ENCODE measurements at places on chromosomes 16 and 17.
A peak's percentile ranks its signal among the peaks of the same experiment; 100 is the strongest.

DNA sequence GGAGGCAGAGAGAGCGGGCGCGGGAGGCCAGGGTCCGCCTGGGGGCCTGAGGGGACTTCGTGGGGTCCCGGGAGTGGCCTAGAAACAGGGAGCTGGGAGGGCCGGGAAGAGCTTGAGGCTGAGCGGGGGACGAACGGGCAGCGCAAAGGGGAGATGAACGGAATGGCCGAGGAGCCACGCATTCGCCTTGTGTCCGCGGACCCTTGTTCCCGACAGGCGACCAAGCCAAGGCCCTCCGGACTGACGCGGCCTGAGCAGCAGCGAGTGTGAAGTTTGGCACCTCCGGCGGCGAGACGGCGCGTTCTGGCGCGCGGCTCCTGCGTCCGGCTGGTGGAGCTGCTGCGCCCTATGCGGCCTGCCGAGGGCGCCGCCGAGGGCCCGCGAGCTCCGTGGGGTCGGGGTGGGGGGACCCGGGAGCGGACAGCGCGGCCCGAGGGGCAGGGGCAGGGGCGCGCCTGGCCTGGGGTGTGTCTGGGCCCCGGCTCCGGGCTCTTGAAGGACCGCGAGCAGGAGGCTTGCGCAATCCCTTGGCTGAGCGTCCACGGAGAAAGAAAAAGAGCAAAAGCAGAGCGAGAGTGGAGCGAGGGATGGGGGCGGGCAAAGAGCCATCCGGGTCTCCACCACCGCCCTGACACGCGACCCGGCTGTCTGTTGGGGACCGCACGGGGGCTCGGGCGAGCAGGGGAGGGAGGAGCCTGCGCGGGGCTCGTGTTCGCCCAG lies 1.2 kb upstream of the CBX4 start:
- no peak for DNase-seq

DNA sequence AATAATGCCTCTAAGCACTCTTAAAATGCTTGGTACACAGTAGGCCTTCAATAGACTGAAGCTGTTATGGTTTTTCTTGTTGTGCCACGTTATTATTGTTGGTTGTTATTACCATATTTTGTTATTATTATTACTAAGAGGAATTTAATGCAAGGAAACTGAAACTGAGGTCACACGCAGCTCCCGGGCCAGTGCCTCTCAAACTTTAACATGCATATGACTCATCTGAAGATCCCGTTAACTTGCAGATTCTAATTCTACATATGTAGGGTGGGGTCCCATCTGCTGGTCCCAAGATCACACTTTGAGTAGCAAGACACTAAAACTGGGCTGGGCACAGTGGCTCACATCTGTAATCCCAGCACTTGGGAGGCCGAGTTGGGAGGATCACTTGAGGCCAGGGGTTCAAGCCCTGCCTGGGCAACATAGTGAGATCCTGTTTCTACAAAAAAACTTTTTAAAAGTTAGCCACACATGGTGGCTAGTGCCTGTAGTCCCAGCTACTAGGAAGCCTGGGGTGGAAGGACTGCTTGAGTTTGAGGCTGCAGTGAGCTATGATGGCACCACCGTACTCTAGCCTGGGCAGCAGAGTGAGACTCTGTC lies 888 bp downstream of the ACSM5 start:
- no peak for DNase-seq

- DNase-seq = no peak
Measured at GRCh38 chr17:27762527-27763305, 37.6 kb downstream of the NOS2 start.

DNA sequence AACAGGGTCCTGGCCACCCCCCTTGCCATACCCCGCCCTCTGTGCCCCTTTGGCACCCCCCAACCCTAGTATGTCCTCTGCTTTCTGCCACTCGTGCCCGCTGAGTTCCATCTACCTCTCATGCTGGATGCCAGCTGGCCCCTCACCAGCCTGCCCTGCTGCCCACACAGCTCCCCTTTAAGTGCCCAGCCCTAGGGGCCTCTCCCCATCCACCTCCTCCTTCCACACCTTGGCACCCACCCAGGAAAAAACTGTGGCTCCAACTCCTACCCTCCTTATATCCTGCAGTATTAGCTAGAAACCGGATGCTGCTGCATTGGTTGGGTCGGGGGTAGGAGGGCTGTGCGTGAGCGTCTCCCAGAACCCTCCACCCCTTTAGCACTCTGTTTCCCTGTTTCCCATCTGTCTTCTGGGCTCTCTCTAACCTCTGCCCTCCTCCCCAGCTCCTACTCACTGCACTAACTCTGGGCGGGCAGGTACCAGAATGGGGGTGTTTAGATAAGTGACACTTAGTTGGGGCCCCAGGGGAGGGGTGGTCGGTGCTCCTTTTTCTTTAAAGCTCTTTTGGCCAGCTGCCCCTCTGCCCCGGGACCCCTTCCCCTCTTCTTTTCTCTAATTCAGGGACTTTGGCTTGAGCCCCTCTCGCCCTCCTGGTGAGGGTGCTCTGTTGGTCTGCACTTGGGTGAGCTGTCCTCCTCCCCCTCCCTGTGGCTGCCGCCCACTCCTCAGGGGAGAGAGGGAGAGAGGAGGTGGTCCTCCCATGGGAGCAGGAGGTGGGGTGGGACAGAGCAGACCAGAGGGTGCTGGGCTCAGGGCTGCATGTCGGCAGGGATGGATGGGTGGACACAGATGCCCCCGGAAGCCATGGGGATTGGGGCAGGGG lies 9.9 kb downstream of the NR1D1 start:
- DNase-seq = no peak

- no peak for DNase-seq
Measured at GRCh38 chr17:34584805-34585416, 5.5 kb downstream of the TMEM132E start.

DNA sequence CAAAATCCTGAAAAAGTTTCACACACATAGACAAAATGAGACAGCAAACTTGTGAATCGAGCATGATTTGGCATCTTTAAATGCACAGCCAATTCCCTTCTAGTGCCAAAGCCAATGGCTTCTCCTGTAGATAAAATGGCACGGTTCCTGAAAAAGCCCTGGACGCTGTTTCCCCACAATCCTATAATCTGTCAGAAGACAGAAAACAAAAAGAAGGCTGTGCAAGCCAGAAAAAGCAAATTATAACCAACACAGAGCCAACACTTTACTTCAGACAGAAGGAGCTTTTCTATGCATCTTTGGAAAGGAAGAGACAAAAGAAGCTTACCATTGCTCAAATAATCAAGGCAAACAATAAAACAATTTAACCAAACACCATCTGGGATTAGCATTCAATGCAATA lies 23.8 kb downstream of the FAM222B start:
- no peak for DNase-seq

GRCh38 chr16:6189216-6189615 lies 1091.6 kb upstream of the EEF2KMT start:
- DNase-seq = no peak

- DNase-seq = peak; percentile 90
Measured at GRCh38 chr16:50699326-50700159, 6.1 kb downstream of the NOD2 start.

DNA sequence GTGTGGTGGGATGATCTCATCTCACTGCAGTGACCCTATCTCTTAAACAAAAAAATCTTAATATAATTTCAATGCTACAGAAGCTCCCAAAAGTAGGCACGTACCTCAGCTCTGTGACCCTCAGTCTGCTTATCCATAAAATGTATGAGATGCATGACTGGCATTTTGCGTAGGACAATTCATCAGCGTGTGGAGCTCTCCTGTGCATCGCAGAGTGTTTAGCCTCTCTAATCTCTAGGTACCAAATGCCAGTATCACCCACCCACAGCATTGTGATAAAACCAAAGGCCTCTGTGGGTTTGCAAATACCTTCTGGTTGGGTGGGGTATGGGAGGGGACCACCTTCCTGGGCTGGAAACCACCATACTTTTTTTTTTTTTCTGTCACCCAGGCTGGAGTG lies 19.0 kb upstream of the TUBG2 start:
- DNase-seq = no peak

DNA sequence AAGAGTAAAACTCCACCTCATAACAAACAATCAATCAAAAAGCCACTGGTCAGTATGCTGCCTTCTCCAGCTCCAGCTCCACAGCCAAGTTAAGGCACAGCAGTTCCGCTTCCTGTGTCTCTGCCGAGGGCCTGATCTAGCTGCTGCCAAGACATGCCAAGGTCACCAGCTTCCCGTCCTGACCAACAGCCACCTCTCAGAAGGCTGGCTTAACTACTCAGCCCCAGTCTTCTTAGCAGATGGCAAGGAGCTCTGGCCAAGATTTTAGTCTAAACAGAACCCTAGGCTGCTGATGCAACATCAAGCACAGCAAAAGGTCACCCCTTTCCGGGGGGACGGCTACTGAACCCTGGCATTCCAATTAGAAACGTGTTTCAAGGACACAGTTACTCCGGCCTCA lies 17.7 kb upstream of the MNT start:
- DNase-seq = no peak

DNA sequence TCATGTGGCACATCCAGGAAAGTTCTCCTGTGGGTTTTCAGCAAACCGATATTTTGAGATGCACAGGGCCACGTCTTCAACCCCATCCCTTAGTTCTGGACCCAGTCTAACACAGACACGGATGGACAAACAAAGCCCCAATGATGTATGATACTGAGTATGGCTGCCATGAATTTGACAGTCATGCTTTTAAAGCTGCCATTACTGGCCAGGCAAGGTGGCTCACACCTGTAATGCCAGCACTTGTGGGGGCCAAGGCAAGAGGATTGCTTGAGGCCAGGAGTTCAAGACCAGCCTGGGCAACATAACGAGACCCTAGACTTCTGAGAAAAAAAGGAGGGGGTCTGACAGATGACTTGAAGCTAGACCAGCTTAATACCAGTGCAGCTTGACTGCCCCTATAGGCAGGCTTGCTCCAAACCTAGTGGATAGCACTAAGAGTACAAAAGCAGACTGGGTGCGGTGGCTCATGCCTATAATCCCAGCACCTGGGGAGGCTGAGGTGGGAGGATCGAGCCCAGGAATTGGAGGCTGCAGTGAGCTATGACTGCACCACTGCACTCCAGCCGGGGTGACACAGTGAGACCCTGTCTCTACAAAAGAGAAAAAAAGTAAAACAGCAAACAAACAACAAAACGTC lies 10.8 kb upstream of the ZNF629 start:
- DNase-seq = no peak

GRCh38 chr16:77289331-77289809 lies 90.2 kb downstream of the SYCE1L start:
- DNase-seq = no peak

DNA sequence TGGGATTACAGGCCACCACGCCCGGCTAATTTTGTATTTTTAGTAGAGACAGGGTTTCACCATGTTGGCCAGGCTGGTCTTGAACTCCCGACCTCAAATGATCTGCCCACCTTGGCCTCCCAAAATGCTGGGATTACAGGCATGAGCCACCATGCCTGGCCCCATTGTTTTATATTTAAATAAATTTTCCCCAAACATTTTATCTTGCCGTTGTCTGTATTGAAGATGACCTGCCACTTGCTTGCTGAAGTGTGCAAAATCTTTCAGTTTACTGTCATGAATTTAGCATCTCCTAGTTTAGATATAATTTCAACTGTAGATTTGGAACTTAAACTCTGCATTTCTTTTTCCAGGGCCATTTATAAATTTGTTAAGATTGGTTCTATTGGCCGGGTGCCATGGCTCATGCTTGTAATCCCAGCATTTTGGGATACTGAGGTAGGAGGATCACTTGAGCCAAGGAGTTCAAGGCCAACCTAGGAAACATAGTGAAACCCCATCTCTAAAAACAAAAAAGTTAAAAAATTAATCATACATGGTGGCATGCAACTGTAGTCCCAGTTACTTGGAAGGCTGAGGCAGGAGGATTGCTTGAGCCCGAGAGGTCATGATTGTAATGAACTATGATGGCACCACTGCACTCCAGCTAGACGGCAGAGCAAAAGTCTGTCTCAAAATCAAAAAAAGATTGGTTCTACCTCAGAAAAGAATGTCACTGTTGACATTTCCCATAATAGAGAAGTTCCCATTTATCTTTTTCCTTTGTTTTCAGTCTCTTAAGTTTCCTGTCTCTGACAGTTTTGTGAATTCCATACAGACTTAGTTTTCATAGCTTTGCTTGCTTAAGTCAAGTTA lies 84.4 kb downstream of the VMP1 start:
- no peak for DNase-seq

DNA sequence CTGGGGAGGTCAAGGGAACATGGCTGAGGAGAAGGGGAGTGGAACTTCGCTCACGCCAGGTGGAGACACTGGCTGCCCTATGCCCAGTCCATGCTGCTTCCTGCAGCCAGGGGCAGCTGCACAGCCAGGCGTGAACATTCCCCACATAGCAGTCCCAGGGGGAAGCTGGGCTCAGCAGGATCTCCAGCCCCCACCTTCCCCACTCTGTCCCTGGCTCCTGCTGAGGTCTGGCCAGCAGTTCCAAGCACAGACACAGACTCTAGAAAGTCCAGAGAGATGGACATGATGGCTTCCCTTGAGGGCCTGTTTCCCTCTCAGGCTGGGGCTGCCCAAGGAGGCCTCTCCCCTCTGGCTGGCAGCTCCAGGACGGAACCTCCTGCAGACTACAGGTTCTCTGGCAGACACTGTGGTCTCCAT lies 9.3 kb downstream of the JUP start:
- DNase-seq = no peak

DNA sequence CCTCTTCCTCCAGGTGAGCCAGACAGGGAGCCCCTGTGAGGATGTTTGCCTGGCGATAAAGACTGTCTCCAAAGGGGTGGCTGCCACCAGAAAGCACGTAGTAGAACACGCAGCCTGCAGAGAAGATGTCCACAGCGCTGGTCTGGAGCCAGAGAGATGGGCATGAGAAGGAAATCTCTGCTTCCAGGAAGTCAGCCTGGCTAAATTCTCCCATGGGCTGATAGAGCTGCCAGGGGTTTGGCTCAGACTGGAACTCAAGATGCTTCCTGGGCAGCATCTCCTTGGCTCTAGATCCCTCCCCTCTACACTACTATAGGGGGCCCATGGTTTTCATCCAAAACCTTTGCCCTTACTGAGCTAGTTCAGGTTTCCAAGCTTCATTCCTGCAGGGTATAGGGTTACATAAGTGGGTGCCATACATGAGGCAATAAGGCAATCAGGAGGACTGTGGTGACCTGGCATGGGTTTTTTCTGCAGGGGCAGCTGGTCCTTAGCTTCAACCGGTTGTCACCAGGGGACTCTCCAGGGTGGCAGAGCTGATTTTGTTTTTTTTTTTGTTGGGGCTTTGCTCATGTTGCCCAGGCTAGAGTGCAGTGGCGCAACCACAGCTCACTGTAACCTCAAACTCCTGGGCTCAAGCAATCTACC lies 13.6 kb downstream of the PLK1 start:
- DNase-seq = no peak

DNA sequence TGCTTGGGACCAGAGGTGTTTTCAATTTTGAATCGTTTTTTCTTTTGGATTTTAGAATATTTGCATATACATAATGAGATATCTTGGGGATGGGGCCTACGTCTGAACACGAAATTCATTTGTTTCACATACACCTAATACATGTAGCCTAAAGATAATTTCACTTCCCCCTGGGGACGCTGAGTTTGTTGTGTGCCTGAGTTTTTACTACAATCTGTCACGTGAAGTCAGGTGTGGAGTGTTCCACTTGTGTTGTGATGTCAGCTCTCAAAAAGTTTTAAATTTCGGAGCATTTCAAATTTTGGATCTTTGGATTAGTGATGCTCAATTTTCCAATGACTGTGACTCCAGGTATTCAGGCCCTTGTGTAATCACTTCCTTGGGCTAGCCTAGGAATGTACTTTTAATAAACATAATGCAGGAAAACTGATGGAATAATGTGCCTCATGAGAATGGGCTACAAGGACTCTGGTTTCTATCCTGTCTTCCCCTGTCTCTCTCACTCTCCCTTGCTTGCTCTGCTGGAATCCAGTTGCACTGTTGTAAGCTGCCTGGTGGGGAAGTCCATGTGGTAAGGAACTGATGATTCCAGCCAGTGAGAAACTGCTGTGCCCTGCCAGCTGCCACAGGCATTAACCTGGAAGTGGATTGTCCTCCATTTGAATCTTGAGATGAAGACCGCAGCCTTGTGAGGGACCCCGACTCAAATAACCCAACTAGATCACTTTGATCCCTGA lies 403.8 kb downstream of the SHISA9 start:
- DNase-seq = no peak
